Cortex of kidney (tissue), 1 donor: ENCODE measurements at places on chromosomes 5 and 9.

GRCh38 chr9:81513059-81513458 lies 176.3 kb downstream of the TLE1 start:
- DNase-seq: no peak

- no peak for DNase-seq
Observed at GRCh38 chr9:114001410-114001685, 76.8 kb downstream of the AMBP start.

DNA sequence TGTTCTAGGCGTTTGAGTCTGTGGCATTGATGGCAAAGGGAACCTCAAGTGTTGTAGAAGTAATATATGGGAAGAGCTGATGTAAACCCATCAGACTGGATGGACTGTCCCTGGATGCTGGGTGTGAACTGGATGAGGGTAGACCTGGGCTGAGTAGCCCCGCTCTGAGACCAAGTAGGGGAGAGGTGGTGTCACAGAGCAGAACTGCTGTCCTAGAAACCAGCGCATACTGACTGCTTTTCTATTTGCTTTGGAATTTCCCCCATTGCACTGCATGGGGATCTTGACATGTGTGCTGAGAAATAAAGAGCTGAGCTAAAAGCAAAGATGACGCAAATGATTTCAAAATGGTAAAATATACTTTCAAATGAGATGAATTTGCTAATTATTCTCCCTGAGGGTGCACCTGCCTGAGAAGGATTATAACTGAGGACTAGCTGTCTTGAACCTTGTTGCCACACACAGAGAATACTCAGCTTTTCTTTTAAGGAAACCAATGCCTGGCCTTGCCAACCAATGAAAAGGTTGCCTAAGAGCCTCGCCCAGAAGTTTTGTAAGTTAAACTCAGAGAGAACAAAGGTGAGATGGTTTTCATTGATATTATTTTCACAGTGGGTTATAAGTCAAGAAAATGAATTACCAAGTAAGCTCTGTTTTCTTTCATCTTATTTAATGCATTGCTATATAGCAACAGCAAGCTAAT lies 44.8 kb downstream of the NIM1K start:
- DNase-seq: no peak

DNA sequence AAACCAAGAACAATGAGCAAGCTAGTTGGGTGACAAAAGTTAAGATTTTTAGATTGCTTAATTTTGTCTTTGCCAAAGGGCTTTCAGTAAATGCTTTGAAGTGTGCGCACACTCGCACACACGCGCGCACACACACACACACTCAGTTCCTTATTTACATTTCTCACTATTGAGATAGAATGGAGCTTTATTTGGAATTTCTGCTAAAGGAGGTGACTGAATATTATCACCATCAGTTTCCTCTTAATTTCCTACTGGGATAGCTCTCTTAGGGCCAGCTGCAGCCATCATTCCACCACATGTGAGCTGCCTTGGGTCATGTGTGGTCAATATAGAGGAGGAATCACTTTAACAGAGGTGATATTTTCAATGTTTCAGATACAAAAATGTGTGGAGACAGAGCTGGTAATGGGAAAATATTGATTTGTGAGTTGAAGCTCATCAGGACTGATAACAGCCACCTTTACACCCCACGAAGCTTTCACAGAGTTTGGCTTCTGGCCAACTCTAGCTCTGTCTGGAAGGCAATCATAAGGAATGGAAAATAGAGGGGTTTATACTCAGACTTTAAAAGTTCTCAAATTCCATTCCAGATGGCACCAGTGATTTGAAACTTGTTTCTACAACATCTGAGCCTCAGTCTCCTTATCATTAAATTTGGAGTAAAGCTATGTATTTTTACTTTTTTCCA lies 99.9 kb downstream of the MACIR start:
- DNase-seq: no peak

GRCh38 chr5:119270121-119270565 lies 85.7 kb upstream of the TNFAIP8 start:
- DNase-seq: no peak

GRCh38 chr9:34522091-34522887 lies 501 bp downstream of the ENHO start:
- DNase-seq: no peak

GRCh38 chr5:132772291-132773070 lies 4.6 kb downstream of the SEPTIN8 start:
- DNase-seq: no peak

GRCh38 chr5:56406838-56407237 lies 173.7 kb upstream of the ANKRD55 start:
- DNase-seq: no peak

GRCh38 chr5:168528521-168529373 lies at the start of gene FBLL1:
Gene FBLL1 (plus strand): TSS chr5:168529305. CDS start chr5:168529505, 200 bp downstream.
- DNase-seq: no peak

- DNase-seq: no peak
Observed at GRCh38 chr5:110718311-110718710, 8.2 kb downstream of the TMEM232 start.

DNA sequence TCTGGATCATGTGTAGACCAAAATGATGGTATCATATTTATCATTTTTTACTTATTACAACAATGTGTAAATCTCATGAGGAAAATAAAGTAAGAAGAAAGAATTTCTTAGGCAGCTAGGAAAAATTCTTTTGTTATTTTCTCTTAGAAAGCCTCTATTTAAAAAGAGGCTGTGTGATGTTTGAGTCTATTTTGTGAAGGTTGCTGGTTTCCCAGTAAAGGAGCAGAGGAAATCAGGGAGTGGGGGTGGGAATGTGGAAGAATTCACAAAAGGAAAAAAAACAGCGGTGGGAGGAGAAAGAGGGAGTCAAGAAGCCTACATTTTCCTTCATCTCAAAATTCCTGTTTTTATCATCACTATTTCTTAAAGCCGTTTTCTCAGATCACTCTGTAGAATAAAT lies 20.1 kb downstream of the PTCH1 start:
- no peak for DNase-seq
